ENCODE measurements at places on chromosomes 5 and 9.

- H3K4me1 ChIP-seq, result no peaks in the 10 kb centered on the region
- H3K36me3 ChIP-seq, result no peaks in the 10 kb centered on the region
- H3K4me3 ChIP-seq, result no peak overlapping the region
These were observed 498.0 kb downstream of the PRDM9 start for GRCh38 chr5:24005384-24005783.

DNA sequence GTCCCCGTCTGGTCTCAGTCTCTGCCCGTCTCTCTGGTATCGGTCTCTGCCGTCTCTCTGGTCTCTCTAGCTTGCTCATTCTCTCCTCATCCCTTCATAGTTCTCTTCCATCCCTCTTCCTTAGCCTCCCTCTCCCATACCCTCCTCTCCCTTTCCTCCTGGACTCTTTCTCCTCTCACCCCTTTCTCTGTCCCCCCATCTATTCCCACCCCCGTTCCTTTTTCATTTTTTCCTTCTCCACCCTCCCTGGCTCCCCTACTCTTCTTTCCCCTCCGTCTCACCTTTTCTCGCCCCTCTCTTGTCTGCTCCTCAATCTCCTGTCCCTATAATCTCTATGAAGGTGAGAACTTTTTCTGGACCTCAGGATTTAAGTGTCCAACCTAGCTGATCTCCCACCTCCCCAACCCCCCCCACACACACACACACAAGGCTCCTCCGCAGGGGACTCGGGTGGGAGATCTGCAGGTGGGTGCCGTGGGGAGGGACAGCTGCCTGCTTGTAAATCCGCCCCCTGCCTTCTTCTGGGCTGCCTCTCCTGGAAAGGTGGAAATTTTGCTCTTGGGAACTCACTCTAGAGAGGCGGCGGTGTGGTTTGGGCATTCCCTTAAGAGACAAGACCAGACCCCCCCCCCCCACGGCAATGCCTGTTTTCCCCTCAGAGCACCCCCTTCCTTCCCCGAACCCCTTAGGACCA is 953 bp downstream of the UBE2QL1 start:
- H3K27ac ChIP-seq, result peak overlapping the region; percentile 35
- peaks cover 3% of the 10 kb centered on the region for H3K36me3 ChIP-seq
- DNase-seq, result no peak

- H3K27me3 ChIP-seq, result no peaks in the 10 kb centered on the region
- H3K4me3 ChIP-seq, result no peak overlapping the region
- peak overlapping the region; percentile 7 for H3K27ac ChIP-seq
- no peaks in the 10 kb centered on the region for H3K4me1 ChIP-seq
- no peak for DNase-seq
These were observed 64.7 kb upstream of the CHD1 start for GRCh38 chr5:98993512-98993911.

GRCh38 chr5:177311392-177311722 is 341 bp downstream of the MXD3 start:
- H3K27ac ChIP-seq, result no peak overlapping the region
- no peaks in the 10 kb centered on the region for H3K27me3 ChIP-seq
- H3K4me3 ChIP-seq, result peak overlapping the region; percentile 86
- no peak for DNase-seq
- H3K4me1 ChIP-seq, result peaks cover 13% of the 10 kb centered on the region

GRCh38 chr5:116673453-116673852 is 98.8 kb upstream of the SEMA6A start:
- DNase-seq, result no peak
- no peak overlapping the region for H3K27ac ChIP-seq
- no peaks in the 10 kb centered on the region for H3K36me3 ChIP-seq
- peaks cover 27% of the 10 kb centered on the region for H3K4me1 ChIP-seq

DNA sequence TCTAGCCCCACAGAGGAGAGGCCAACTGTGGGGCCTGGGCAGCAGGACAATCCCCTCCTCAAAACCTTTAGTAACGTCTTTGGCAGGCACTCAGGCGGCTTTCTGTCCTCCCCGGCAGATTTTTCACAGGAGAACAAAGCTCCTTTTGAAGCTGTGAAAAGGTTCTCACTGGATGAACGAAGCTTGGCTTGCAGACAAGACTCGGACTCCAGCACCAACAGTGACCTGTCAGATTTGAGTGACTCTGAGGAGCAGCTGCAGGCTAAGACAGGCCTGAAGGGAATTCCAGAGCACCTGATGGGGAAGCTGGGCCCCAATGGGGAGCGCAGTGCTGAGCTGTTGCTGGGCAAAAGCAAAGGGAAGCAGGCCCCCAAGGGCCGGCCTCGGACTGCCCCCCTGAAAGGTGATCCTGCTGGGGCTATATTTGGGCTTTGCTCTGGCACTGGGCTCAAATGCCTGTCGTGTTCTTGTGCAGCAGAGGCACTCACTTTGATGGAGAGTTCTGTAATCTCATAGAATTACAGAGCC is 39.4 kb downstream of the KDM3B start:
- H3K27me3 ChIP-seq, result no peaks in the 10 kb centered on the region
- no peak for DNase-seq
- H3K4me3 ChIP-seq, result no peak overlapping the region
- H3K36me3 ChIP-seq, result peaks cover 26% of the 10 kb centered on the region

DNA sequence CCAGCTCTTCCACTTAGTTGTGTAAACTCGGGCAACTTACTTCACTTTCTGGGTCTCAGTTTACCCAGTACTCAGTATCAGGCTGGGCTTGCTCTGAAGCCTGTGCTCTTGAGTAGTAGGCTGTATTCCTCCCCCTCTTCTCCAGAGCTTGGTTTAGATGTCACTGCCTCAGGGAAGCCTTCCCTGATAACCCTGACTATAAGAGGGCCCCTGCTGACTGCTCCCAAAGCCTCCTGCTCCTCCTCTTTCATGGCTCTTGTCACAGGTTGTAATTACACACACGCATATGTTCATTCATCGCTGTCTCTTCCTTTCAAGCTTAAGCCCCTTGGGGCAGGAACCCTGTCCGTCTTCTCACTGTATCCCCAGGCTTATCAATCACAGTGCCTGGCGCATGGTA is 140.2 kb downstream of the RGS3 start:
- H3K4me3 ChIP-seq, result no peak overlapping the region
- H3K27ac ChIP-seq, result peak overlapping the region; percentile 50
- peaks cover 43% of the 10 kb centered on the region for H3K4me1 ChIP-seq
- H3K27me3 ChIP-seq, result no peaks in the 10 kb centered on the region
- DNase-seq, result no peak
- H3K36me3 ChIP-seq, result no peaks in the 10 kb centered on the region

DNA sequence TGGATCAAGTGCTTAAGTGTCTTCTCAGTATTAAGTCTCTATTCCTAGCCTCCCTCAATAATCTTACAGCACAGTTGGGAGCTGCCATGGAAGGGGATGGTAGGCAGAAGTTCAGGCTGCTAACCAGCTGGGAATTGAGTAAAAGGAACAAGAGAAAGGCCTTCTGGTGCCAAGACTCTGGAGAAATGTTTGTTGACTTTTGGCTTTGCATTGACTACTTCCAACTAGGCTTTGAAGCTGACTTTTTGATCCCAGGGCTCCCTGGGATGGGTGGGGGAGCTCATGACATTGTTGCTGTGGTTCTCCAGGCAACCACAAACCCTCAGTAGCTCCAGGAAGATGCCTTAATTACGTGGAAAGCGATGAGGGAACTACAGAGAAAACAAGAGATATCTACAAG is 85.2 kb upstream of the HTR4 start:
- no peak for DNase-seq
- H3K36me3 ChIP-seq, result no peaks in the 10 kb centered on the region
- H3K27ac ChIP-seq, result no peak overlapping the region
- H3K4me3 ChIP-seq, result no peak overlapping the region
- H3K27me3 ChIP-seq, result peaks cover 5% of the 10 kb centered on the region

DNA sequence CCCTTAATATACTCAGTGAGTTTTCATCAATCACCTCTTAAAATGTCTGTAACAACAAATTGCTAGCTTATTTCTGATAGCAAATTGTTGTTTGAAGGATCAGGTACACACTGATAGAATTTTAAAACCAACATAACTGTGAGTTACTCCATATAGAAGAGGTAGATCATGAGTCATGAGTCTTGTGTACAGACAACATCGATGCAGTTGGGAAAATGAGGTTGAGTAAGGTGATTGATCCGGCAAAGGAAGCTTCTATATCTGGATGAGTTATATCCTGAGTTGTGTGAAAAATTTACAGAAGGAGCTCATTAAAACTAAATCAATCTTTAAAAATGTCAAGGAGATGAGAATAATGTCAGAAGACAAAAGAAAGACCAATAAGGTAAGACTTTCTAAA is 604.6 kb upstream of the RGMB start:
- H3K4me1 ChIP-seq, result peaks cover 2% of the 10 kb centered on the region
- no peak for DNase-seq
- no peak overlapping the region for H3K4me3 ChIP-seq
- H3K27ac ChIP-seq, result no peak overlapping the region
- H3K36me3 ChIP-seq, result no peaks in the 10 kb centered on the region

GRCh38 chr9:73038613-73039012 is 85.8 kb upstream of the ALDH1A1 start:
- H3K27me3 ChIP-seq, result no peaks in the 10 kb centered on the region

DNA sequence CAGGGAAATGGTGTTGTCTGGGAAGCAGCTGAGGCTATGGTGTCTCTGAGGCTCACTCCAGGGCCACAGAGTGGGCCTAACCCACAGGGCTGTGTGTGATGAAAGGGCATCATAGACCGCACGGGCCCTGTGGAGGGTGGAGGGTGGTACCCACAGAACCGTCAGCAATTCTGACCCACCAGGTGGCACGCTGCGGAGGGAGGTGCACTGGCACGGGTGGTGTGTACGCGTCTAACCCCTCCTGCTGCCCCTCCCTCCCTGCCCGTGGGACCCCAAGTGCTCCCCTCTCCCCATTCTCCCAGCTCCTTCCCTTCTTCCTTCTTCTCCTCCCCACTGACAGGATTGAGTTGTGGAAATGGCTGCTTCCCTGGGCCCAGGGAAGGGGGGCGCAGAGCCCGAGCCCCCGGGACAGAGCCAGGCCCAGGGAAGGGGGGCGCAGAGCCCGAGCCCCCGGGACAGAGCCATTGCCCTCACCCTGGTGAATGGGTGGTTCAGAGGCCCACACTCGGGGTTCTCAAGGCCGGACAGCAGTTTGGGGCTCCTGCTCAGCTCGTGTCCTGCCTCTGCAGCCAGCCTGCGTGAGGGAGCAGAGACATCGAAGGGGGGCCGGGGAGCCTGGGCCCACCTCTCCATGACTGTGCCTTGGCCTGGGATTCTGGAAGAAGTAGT is 6.8 kb downstream of the LCN10 start:
- no peak overlapping the region for H3K27ac ChIP-seq
- no peak overlapping the region for H3K4me3 ChIP-seq
- no peak for DNase-seq
- H3K4me1 ChIP-seq, result peaks cover 7% of the 10 kb centered on the region

GRCh38 chr5:43233946-43234345 is 41.9 kb downstream of the NIM1K start:
- no peaks in the 10 kb centered on the region for H3K4me1 ChIP-seq
- no peak for DNase-seq
- H3K36me3 ChIP-seq, result no peaks in the 10 kb centered on the region
- no peak overlapping the region for H3K4me3 ChIP-seq
- peaks cover 3% of the 10 kb centered on the region for H3K27me3 ChIP-seq

DNA sequence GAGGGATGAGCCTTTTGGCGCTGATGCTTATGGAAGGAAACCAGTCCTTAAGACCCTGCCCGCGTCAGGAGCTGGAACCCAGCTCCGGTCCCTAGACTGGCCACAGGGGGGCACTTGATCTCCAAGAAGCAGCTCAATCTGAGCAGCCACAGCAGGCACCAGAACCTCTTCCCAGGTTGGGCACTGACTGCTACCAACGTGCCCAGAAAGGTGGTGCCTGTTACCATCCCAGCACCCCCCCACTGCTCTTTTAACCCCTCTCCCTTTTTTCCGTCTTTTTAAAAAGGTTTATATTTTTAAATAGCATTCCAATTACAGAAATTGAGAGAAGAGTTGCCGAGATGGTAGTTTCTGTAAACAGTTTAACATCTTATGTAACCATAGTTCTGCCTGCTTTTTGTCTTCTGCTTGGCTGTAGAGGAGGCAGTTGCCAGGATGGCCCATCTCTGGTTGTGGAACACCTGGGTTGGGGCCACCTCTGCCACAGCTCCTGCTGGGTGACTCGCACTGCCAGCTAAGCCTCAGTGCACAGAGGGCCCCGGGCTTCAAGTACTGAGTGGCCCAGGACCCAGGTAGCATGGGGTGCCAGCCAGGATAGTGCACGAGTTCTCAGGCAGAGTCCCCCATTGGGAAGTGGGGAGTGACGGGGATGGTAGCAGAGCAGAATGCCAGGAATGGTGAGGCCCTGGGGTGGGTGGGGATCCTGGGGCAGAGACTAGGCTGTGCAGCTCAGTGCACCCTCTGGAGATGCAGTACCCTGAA is 62.8 kb downstream of the PFDN1 start:
- peaks cover 3% of the 10 kb centered on the region for H3K36me3 ChIP-seq
- peaks cover 24% of the 10 kb centered on the region for H3K4me1 ChIP-seq
- no peaks in the 10 kb centered on the region for H3K27me3 ChIP-seq
- no peak overlapping the region for H3K4me3 ChIP-seq
- H3K27ac ChIP-seq, result peak overlapping the region; percentile 18

DNA sequence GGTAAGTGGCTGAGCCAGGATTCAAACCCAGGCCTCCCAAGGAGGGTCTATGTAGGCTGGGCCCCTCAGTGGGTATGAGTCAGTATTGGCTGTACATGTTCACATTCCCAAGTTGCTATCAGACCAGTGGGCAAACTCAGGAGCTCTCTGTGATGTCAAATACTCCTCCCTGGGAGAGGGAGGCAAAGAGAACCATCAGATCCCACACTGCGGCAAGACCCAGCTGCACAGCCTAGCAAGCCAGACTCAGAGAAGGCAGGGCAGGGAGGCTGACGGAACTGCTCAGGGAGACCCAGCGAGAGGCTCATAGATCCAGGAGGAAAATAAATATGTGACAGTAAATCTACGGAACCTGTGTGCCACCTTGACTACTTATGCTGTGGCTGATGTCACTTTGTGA is 42.6 kb upstream of the SAP30L start:
- no peak for DNase-seq
- H3K36me3 ChIP-seq, result peaks cover 3% of the 10 kb centered on the region
- no peak overlapping the region for H3K4me3 ChIP-seq

GRCh38 chr5:1558944-1559343 is 35.2 kb upstream of the LPCAT1 start:
- H3K4me3 ChIP-seq, result no peak overlapping the region
- H3K4me1 ChIP-seq, result no peaks in the 10 kb centered on the region
- no peak overlapping the region for H3K27ac ChIP-seq
- no peaks in the 10 kb centered on the region for H3K27me3 ChIP-seq
- no peaks in the 10 kb centered on the region for H3K36me3 ChIP-seq

- peak overlapping the region; percentile 27 for H3K27ac ChIP-seq
- peaks cover 39% of the 10 kb centered on the region for H3K4me1 ChIP-seq
- H3K27me3 ChIP-seq, result peaks cover 2% of the 10 kb centered on the region
- no peak for DNase-seq
- H3K36me3 ChIP-seq, result no peaks in the 10 kb centered on the region
- H3K4me3 ChIP-seq, result no peak overlapping the region
These were observed 27.8 kb downstream of the DPYSL3 start for GRCh38 chr5:147481874-147482705.

- no peaks in the 10 kb centered on the region for H3K27me3 ChIP-seq
- no peaks in the 10 kb centered on the region for H3K36me3 ChIP-seq
- H3K4me1 ChIP-seq, result peaks cover 4% of the 10 kb centered on the region
- no peak for DNase-seq
These were observed 130.8 kb upstream of the FAM120A start for GRCh38 chr9:93320591-93321219.

GRCh38 chr5:163509291-163509951 is 4.0 kb downstream of the MAT2B start:
- peaks cover 31% of the 10 kb centered on the region for H3K4me1 ChIP-seq
- peak overlapping the region; percentile 87 for H3K27ac ChIP-seq
- DNase-seq, result no peak
- H3K4me3 ChIP-seq, result peak overlapping the region; percentile 74

GRCh38 chr9:136290508-136291000 is 13.3 kb downstream of the CCDC187 start:
- no peaks in the 10 kb centered on the region for H3K36me3 ChIP-seq
- H3K4me3 ChIP-seq, result no peak overlapping the region
- no peak for DNase-seq

Measured in type B pancreatic cell (in vitro differentiated cells).